ENCODE measurements at places on chromosomes 12 and 14.

DNA sequence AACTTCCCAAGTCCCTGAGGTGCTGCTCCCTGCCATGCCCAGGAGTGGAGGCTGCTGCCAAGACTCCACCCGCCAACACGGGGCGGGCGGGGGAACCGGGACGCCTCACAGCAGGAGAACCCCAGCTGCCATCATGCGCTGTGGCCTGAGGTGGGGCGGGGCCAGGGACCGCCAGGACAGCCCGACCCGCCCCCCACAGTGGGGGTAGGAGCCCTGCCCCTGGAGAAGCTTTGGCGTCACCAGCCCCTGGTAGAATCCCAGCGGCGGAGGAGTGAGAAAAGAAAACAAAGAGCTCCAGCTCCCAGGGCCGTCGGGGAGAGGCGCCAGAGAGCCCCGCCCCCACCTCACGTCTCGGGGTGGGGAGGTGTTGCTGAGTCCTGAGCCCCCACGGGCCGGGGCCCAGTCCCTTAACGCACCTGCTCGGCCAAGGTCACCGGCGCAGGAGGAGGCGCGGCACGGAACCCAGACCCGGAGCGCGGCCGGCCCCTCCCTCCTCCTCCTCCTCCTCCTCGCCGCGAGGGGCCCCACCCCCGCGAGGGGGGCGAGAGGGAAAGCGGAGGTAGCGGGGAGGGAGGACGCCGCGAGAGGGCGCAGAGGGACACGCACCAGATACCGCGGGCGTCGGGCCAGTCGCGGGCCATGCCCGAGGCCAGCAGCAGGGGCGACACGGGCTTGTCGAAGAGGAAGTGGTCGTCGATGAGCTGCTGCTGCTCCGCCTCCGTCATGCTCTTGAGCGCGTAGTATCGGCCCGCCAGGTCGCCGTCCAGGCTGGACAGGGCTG, 1.8 kb downstream of the CKB start:
- peak; percentile 70 for DNase-seq

GRCh38 chr14:79544698-79545070, 666.6 kb downstream of the DIO2 start:
- no peak for DNase-seq

- DNase-seq: no peak
These were observed 496 bp upstream of the ISCU start for GRCh38 chr12:108561852-108562347.

GRCh38 chr14:94066089-94066676, 14.8 kb downstream of the DDX24 start:
- no peak for DNase-seq

DNA sequence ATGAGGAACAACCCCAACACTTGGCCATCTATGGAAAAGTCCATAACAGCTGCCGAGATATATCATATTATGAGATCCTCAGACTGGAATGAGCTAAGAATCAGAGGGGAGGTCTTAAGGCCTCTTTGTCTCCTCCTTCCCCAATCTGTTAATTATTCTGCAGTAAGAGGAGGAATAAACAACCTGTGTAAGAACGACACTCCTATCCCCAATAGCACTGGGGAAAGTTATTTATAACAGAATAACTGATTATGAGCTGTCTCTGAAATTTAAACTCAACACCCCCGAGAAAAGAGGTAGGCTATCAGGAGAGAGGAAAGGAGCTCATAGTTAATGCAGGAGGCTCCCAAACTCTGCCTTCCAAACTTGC, 68.0 kb downstream of the NIN start:
- no peak for DNase-seq

- DNase-seq: no peak
These were observed 37.3 kb downstream of the VDR start for GRCh38 chr12:47867495-47867941.

DNA sequence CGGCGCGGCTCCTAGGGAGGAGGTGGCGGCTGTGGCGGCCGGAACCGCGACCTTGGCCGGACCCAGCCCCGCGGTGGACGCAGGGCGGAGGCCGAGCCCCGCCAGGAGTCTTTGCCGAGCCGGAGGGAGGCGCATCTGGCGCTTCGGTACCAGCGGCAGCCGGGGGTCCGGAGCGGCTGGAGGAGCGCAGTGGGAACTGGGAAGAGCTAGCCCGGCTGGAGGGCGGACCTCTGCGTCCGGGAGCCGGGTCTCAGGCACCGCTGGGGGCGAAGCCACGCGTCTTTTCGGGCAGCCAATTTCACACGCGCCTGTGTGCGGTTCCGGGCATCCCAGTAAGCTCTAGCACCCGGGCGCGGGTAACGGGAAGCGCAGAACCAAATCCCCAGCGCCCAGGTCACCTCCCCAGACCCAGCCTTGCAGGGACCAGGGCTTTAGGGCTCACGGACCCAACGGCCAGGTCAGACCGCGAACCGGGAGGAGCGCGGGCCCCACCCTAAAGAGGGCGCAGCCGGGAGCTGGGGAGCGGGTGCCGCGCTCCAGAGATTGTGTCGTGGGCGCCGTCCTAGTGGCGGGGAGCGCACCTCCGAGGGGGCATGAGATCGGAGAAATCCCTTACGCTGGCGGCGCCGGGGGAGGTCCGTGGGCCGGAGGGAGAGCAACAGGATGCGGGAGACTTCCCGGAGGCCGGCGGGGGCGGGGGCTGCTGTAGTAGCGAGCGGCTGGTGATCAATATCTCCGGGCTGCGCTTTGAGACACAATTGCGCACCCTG, 89.4 kb downstream of the GALNT8 start:
- no peak for DNase-seq

DNA sequence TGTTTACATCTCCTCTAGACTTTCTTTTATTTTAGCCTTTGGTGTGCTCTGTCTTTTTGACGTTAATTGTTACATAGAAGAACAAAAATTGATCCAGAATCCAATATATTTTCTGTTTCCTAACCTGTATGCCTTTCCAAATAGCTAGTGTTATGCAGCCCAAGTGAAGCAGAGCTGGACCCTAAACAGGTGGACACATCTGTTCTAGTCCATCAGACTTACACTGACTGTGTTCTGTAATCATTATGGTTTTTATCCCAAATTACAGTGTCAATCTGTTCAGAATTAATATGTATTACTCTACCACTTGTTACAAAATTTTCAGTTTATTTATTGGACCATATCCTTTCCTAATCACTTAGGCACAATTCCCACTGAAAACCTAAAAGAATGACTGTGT, 176.8 kb upstream of the FOXG1 start:
- no peak for DNase-seq

DNA sequence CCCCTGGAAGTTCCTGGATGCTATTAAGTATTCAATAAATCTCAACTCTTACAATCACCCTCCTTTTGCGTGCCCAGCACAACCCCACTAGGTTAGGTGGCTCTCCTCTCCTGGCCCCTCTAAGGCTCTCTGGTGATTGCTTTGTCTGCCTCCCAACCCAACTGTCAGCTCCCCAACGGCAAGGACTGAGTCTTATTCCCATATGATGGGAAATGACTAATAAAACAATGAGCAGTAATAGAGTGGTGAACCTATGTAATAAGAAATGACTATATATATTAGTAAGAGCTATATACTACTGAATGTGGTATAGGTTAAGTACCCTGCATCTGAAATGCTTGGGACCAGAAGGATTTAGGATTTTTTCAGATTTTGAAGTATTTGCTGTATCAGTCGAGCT, 8.1 kb downstream of the APPL2 start:
- DNase-seq: no peak

DNA sequence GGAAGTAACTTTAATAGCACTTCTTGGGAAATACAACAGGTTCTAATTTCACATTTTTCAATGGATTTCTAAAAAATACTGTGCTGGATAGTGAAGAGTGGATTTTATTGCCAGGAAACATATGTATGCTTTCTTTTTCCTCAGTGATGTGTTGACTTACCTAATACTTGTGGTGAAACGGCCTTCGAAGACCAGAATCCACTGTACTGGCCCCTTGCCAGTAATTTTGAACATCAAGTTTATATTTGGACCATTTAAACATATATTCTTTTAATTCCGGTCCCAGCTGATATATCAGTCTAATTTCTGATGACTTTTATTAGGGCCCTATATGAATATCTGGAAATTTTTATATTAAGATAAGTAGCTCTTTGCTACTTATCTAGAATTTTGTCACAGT, 1.8 kb downstream of the MSRB3 start:
- no peak for DNase-seq

GRCh38 chr14:76812093-76812421, 625 bp downstream of the ANGEL1 start:
- DNase-seq: no peak

DNA sequence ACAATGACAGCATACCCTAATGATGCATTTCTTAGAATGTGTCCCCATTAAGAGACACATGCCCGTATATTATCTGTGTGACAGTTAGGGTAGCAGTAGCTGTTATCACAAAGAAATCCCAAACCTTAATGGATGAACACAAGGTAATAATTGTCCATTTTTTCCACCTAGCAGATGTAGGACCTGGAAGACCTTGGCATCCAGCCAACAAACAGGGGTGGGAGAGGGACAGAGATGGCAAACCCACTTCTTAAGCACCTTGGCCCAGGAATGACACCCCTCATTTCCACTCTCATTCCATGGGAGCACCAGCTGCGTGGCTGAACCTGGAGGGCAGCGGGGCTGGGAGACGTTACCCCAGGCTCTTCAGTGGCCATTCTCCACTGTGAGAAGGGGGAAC, 679.0 kb downstream of the AACS start:
- DNase-seq: no peak

DNA sequence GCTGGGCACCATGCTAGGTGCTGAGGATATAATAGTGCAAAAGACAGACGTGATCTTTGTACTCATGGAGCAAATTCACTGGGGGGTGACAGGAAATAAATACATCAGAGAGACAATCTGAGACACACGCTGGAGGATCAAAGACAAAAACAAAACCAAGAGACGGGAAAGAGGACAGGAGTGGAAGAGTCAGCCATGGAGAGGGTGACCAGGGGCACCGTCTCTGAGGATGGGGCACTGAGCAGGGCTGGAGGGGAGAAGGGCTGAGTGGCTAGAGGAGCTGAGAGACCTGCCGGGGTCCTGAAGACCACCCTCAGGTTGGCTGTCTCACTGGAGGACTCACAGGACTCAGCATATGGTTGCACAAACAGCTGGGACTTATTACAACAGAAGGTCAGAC, 81.9 kb downstream of the TMEM132D start:
- no peak for DNase-seq

- DNase-seq: no peak
These were observed 7.0 kb downstream of the IFI27L2 start for GRCh38 chr14:94122438-94122837.

DNA sequence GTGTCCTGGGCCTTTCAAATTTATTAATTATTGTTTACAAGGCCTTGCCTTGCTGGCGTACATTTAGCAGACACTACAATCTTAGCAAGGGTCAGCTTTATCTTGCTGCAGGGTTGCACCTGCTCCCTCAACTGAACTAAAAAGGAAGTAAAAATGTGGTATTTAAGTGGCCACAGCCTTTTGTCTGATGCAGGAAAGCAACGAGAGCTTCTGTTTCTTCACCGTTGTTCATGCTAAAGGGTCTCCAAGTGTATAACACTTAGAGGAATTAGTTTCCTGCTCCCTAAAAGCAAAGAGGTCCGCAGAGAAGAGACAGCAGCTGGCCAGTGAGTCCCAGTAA, 62.8 kb upstream of the EGLN3 start:
- DNase-seq: no peak

DNA sequence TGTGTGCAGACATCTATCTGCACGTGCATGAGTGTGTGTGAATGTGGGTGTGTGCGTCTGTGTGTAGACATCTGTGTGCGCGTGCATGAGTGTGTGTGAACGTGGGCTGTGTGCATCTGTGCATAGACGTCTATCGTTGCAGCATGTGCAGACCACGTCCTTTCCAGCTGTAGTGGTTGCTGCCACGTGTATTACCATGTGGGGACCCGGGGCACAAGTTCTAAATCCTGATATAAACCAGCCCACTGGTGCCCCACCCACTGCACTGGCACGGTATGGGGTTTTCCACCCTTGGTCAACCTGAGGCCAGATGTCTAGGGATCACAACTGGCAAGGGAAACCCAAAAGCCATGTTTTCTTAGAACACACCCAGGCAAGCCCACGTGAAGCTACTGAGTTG, 197.0 kb downstream of the ANO2 start:
- DNase-seq: no peak

DNA sequence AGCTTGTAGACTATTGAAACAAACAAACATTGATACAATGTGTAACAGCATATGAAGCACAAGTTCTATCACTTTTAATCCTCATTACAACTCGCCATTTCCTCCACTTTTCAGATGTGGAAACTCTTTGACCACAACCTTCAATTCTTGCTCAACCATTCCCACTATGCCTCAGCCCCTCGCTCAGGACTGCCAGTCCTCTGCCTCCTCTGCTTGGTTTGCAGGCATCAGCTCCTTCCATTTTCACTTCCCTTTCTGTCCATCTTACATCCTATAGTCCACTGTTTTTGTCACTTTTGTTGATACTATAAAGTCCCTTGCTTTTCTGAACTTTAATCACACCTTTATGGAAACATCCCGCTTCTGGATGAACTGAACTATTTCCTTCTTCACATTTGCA, 28.2 kb upstream of the CD27 start:
- DNase-seq: no peak

- DNase-seq: no peak
These were observed 12.5 kb downstream of the HSD17B6 start for GRCh38 chr12:56775638-56776037.

DNA sequence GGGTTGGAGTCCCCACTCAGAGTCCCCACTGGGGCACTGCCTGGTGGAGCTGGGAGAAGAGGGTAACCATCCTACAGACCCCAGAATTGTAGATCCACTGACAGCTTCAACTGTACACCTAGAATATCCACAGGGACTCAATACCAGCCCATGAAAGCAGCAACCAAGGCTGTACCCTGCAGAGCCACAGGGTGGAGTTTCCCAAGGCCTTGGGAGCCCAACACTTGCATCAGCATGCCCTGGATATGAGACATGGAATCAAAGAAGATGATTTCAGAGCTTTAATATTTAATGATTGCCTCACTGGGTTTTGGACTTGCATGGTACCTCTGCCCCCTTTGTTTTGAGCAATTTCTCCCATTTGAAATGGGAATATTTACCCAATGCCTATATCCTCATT, 80.4 kb downstream of the RASSF9 start:
- DNase-seq: no peak

DNA sequence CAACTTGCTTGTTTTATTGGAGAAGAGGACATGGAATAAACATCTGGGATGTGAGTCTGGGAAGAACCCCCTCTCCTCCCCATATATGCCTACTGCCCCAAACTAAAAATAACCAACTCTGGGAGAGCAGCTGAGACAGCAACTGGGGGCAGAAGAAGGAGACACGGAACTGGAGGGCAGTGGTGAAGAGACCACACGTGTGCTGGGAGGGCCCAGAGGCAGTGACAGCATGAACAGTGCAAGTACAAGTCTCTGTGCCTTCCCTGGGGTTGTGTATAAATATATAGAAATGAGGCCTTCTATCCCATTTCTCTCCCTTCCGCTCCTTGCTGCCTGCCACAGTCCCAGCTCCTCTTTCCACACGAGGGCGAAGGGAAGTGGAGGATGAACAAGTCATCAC, 4.0 kb upstream of the KRT73 start:
- DNase-seq: peak; percentile 10

- peak; percentile 77 for DNase-seq
These were observed 465 bp downstream of the ADSS1 start for GRCh38 chr14:104724407-104724980.

All from left lobe of liver (tissue), 2 donors.